ENCODE measurements at places on chromosomes 2 and 18.

DNA sequence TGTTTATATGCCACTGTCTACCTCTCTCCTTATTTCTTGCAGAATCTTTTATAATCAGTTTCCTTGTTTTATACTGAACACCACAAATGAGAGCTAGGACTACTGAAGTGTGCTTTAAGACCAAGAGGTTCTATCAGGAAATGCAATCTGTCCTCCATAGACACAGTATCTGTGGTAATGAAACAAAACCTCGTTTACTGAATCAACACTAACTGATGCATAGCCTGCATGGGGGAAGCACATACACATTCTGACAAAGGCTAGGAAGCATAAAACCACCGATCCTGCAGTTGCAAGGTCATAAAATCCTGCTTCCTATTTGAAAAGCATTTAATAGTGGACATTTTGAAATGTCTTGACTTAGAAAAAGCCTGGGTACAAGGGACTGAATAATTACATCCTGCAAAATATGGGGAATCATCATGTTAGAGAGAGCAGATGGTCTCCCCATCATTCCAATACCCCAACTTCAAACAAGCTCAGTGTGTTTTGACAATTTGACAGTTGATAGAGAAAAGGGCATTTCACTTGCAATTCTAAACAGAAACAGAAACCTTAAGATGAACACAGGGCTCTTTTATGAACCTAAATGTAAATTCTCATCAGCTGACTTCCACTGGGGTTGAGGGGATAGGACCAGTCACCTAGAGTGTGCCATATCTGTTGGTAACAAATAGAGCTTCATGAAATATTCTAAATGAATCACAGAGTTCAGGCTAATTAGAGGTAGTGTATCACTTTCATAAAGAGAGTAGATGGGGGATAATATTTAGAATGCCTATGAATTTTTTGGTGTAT lies 1845.6 kb upstream of the PIK3C3 start:
- DNase-seq = no peak

- no peak for DNase-seq
Observed at GRCh38 chr2:127945281-127945680, 59.5 kb upstream of the AMMECR1L start.

- DNase-seq = no peak
Observed at GRCh38 chr2:29295845-29296244, 180.6 kb downstream of the CLIP4 start.

- no peak for DNase-seq
Observed at GRCh38 chr2:163734401-163734800, 1.4 kb downstream of the FIGN start.

- no peak for DNase-seq
Observed at GRCh38 chr2:127407091-127407490, 11.1 kb upstream of the PROC start.

GRCh38 chr2:221517146-221517695 lies 54.9 kb downstream of the EPHA4 start:
- no peak for DNase-seq

- no peak for DNase-seq
Observed at GRCh38 chr2:43086451-43087221, 139.8 kb downstream of the ZFP36L2 start.

GRCh38 chr2:7573166-7573825 lies 656.1 kb downstream of the RNF144A start:
- DNase-seq = no peak

GRCh38 chr2:232518844-232519243 lies 1.3 kb upstream of the PRSS56 start:
- no peak for DNase-seq

All from activated B cell treated with CpG ODN at 0.5 μM for 24 hours (primary cell).